ENCODE measurements at places on chromosomes 16 and 17.
A peak's percentile ranks its signal among the peaks of the same experiment; 100 is the strongest.

- DNase-seq = peak; percentile 52
- no peak overlapping the region for H3K4me3 ChIP-seq
- no peaks in the 10 kb centered on the region for H3K36me3 ChIP-seq
- H3K27me3 ChIP-seq = no peaks in the 10 kb centered on the region
- no peaks in the 10 kb centered on the region for H3K4me1 ChIP-seq
- H3K27ac ChIP-seq = peak overlapping the region; percentile 2
Measured at GRCh38 chr17:6668727-6669425, 17.3 kb downstream of the C17orf100 start.

DNA sequence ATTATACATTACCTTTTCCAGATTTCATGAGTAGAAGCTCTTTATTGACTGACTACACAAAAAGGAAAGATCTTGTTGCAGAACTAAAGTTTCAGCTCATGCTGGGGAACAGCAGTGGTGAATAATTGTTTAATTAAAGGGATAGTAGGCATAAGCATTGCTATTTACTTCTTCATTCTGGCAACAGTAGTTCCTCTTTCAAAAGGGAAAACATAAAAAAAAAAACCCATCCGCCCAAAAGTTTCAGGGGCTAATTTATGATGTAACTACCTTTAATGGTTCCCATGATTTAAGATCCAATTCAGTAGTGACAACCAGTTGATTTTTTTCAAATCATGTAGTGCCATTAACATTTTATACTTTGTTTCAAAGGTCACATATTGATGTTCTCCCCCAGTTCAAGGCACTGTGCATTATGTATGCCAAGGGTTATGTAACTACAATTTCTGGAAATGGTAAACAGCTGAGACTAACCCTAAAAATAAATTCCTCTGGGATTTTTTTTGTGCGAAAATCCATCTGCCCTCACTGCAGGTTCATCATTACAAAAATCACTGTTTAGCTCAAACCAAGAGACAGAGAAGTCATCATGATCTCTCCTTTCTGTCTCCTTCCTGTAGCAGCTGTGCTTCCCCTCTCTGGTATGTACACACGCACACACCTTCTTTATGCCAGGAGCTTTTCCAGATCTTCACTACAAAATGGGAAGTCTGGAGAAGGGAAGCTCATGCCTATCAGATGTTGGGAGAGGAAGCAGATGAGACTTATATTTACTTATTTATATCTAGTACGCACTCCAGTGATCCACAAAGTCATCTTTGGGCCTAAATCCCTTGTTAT is 2.2 kb upstream of the PHLPP2 start:
- H3K36me3 ChIP-seq = no peaks in the 10 kb centered on the region
- H3K27me3 ChIP-seq = no peaks in the 10 kb centered on the region
- H3K4me3 ChIP-seq = no peak overlapping the region
- no peak for DNase-seq

DNA sequence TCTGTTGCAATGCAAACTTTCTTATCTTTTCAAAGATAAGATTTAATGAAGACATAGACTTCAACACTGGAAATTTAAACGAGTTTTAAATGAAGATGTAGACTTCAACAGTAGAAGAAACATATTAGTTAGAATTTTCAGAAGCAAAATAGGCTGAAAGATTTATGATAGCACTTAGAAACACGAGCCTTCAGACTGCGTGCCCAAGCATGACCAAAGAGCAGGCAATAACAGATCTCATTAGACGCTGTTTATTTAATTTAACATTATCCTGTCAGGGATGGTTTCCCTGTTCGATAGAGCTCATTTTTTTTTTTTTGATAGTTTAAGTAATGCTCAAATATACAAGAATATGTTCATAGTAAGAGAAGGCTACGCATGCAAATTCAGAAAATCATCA is 604.7 kb upstream of the SOX9 start:
- H3K4me1 ChIP-seq = no peaks in the 10 kb centered on the region
- no peaks in the 10 kb centered on the region for H3K36me3 ChIP-seq
- no peak for DNase-seq
- H3K4me3 ChIP-seq = no peak overlapping the region

GRCh38 chr17:53655591-53655990 is 167.1 kb upstream of the KIF2B start:
- no peaks in the 10 kb centered on the region for H3K4me1 ChIP-seq
- H3K27ac ChIP-seq = no peak overlapping the region
- H3K36me3 ChIP-seq = no peaks in the 10 kb centered on the region
- DNase-seq = no peak
- no peaks in the 10 kb centered on the region for H3K27me3 ChIP-seq

DNA sequence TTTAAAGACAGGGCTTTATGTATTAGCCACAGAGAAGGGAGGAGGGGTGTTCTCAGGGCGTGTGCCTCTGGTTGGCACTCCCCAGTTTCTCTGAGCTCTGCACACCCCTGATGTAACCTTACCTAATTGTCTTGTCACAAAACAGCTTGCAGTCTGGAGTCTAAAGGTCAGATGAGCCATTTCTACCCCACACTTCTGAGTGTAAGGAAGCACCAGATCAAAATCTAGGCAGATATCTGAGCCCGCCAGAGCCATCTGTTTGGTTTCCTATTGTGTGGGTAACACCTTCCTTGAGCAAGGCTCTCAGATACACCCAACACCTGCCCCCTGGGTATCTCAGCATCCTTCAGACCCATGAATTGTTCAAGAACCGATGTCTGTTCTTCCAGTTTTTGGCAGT is 15.5 kb downstream of the CDH1 start:
- H3K27me3 ChIP-seq = no peaks in the 10 kb centered on the region
- H3K4me1 ChIP-seq = no peaks in the 10 kb centered on the region
- H3K36me3 ChIP-seq = no peaks in the 10 kb centered on the region
- no peak overlapping the region for H3K4me3 ChIP-seq
- no peak overlapping the region for H3K27ac ChIP-seq
- no peak for DNase-seq

GRCh38 chr16:19094542-19095365 is 19.0 kb upstream of the ITPRIPL2 start:
- no peaks in the 10 kb centered on the region for H3K27me3 ChIP-seq
- no peaks in the 10 kb centered on the region for H3K36me3 ChIP-seq
- H3K4me1 ChIP-seq = no peaks in the 10 kb centered on the region
- no peak for DNase-seq
- no peak overlapping the region for H3K4me3 ChIP-seq

- no peaks in the 10 kb centered on the region for H3K36me3 ChIP-seq
- H3K27ac ChIP-seq = no peak overlapping the region
- peaks cover 24% of the 10 kb centered on the region for H3K4me1 ChIP-seq
Measured at GRCh38 chr17:39757931-39758873, 20.5 kb downstream of the GRB7 start.

GRCh38 chr16:50457423-50457822 is 88.6 kb upstream of the BRD7 start:
- H3K27me3 ChIP-seq = no peaks in the 10 kb centered on the region
- H3K4me3 ChIP-seq = no peak overlapping the region
- no peak for DNase-seq
- no peaks in the 10 kb centered on the region for H3K4me1 ChIP-seq
- H3K36me3 ChIP-seq = no peaks in the 10 kb centered on the region

GRCh38 chr16:71762186-71762585 is 37.7 kb upstream of the PHLPP2 start:
- no peak for DNase-seq
- H3K4me3 ChIP-seq = no peak overlapping the region

DNA sequence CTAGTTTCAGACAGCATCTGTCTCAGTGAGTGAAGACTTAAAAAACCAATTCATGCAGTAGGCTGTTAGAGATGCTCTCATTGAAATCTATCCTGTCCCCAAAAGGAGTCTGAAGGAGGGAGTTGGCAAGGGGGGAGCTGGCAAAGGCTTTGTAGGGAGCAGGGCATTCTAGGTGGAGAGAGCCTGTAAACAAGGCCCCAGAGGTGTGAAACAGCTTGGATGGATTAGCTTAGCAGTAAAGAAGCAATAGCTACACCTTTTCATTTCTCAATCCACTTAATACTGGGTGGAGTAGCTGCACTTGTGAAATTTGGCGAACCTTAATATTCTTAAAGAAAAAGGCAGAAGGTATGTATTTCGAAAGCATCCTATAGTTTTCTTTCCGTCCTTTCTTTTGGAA is 61.8 kb downstream of the KSR1 start:
- H3K27ac ChIP-seq = no peak overlapping the region
- DNase-seq = no peak
- H3K4me3 ChIP-seq = no peak overlapping the region
- H3K27me3 ChIP-seq = no peaks in the 10 kb centered on the region
- peaks cover 48% of the 10 kb centered on the region for H3K4me1 ChIP-seq
- H3K36me3 ChIP-seq = no peaks in the 10 kb centered on the region

DNA sequence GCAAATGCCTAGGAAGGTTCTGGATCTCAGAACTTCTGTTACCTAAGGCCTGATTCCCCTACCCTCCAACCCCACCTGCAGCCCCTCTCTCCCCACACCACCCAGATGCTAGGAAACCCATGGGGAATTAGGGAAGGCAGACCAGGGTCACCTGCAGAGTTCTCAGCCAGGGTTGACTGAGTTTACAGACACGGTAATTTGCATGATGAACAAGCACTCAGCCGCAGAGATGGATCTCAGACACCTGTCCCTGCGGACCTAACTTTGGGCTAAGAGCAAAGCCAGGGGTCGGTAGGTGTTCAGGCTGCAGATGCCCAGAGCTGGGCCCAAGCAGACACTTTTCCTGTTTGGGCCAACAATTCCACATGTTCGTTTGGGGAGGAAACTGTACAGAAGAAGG is 2.9 kb downstream of the ABI3 start:
- H3K27me3 ChIP-seq = no peaks in the 10 kb centered on the region
- peak overlapping the region; percentile 9 for H3K27ac ChIP-seq
- no peak overlapping the region for H3K4me3 ChIP-seq
- DNase-seq = no peak
- H3K4me1 ChIP-seq = peaks cover 33% of the 10 kb centered on the region
- H3K36me3 ChIP-seq = no peaks in the 10 kb centered on the region

- DNase-seq = no peak
- no peak overlapping the region for H3K27ac ChIP-seq
- H3K4me3 ChIP-seq = no peak overlapping the region
- H3K27me3 ChIP-seq = no peaks in the 10 kb centered on the region
- no peaks in the 10 kb centered on the region for H3K36me3 ChIP-seq
Measured at GRCh38 chr16:48057048-48057447, 98.7 kb downstream of the ABCC12 start.

DNA sequence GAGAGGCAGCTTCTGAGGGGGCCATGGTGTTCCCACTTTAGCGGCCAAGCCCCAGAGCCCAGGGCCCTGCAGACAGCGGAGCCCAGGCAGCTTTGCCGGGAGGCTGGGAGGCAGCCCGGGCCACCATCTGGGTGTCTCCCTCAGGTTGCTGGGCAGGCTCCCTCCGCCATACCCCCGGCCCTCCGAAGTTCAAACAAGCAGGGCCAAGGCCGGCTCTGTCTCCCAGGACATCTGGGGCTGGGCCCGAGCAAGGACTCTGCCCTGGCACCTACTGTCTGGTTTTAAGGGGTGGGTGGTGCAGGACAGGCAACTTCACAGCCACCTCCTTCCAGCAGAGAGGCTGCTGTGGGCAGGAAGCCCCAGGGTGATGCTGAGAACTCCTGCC is 2.6 kb downstream of the DUS1L start:
- H3K4me3 ChIP-seq = no peak overlapping the region
- peaks cover 47% of the 10 kb centered on the region for H3K36me3 ChIP-seq
- no peak overlapping the region for H3K27ac ChIP-seq
- H3K27me3 ChIP-seq = no peaks in the 10 kb centered on the region
- H3K4me1 ChIP-seq = peaks cover 30% of the 10 kb centered on the region

DNA sequence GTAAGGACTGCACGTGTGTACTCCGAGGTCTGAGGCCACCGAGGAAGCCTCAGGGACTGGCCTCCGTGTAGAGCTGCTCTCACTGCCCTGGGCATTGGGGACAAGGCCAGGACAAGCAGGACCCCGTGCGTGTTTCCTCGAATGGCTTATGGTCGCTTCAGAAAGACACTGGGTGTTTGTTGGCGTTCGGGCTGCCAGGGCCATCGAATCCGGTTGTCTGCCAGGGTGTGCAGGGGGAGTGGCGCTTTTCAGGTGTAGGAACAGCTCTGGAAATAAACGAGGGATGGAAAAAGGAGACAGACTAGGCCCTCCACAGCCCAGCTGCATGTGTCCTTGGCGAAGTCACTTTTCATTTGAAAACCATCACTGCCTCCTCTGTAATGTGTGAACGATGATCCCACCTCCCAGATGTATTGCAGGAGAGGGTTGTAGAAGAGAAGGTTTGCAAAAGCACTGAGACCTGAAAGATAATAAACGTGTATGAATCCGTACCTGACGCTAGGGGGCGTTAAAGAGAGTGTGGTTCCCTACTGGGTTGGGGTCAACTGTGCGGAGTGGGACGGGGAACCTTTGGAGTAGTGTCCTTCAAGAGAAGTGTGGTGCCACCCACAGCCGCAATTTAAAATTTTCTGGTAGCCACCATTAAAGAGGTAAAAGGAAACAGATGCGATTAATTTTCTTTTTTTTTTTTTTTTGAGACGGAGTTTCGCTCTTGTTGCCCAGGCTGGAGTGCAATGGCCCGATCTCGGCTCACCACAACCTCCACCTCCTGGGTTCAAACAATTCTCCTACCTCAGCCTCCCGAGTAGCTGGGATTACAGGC is 2.1 kb upstream of the ZSCAN10 start:
- no peak overlapping the region for H3K4me3 ChIP-seq
- H3K27ac ChIP-seq = no peak overlapping the region
- no peaks in the 10 kb centered on the region for H3K27me3 ChIP-seq
- H3K4me1 ChIP-seq = peaks cover 5% of the 10 kb centered on the region
- no peaks in the 10 kb centered on the region for H3K36me3 ChIP-seq
- DNase-seq = no peak

GRCh38 chr16:54977211-54977610 is 46.5 kb downstream of the IRX5 start:
- DNase-seq = no peak
- no peaks in the 10 kb centered on the region for H3K27me3 ChIP-seq
- H3K27ac ChIP-seq = no peak overlapping the region

- no peaks in the 10 kb centered on the region for H3K27me3 ChIP-seq
- H3K4me1 ChIP-seq = peaks cover 33% of the 10 kb centered on the region
- H3K36me3 ChIP-seq = no peaks in the 10 kb centered on the region
- DNase-seq = no peak
Measured at GRCh38 chr17:7042501-7043181, 1.3 kb downstream of the SLC16A11 start.

DNA sequence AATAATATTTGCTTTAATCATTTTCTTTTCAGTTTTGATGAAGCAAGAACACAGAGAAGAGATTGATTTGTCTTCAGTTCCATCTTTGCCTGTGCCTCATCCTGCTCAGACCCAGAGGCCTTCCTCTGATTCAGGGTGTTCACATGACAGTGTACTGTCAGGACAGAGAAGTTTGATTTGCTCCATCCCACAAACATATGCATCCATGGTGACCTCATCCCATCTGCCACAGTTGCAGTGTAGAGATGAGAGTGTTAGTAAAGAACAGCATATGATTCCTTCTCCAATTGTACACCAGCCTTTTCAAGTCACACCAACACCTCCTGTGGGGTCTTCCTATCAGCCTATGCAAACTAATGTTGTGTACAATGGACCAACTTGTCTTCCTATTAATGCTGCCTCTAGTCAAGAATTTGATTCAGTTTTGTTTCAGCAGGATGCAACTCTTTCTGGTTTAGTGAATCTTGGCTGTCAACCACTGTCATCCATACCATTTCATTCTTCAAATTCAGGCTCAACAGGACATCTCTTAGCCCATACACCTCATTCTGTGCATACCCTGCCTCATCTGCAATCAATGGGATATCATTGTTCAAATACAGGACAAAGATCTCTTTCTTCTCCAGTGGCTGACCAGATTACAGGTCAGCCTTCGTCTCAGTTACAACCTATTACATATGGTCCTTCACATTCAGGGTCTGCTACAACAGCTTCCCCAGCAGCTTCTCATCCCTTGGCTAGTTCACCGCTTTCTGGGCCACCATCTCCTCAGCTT is 45.0 kb downstream of the ESRP2 start:
- no peak for DNase-seq
- no peak overlapping the region for H3K27ac ChIP-seq
- H3K27me3 ChIP-seq = no peaks in the 10 kb centered on the region
- H3K36me3 ChIP-seq = no peaks in the 10 kb centered on the region
- no peak overlapping the region for H3K4me3 ChIP-seq
